Left ventricle myocardium superior (tissue), 1 donor: ENCODE measurements at places on chromosomes 5 and 9. TPM values are rescaled to one million over a fixed set of nuclear protein-coding genes. Genes with fewer than 3 reads are reported as not detected.

DNA sequence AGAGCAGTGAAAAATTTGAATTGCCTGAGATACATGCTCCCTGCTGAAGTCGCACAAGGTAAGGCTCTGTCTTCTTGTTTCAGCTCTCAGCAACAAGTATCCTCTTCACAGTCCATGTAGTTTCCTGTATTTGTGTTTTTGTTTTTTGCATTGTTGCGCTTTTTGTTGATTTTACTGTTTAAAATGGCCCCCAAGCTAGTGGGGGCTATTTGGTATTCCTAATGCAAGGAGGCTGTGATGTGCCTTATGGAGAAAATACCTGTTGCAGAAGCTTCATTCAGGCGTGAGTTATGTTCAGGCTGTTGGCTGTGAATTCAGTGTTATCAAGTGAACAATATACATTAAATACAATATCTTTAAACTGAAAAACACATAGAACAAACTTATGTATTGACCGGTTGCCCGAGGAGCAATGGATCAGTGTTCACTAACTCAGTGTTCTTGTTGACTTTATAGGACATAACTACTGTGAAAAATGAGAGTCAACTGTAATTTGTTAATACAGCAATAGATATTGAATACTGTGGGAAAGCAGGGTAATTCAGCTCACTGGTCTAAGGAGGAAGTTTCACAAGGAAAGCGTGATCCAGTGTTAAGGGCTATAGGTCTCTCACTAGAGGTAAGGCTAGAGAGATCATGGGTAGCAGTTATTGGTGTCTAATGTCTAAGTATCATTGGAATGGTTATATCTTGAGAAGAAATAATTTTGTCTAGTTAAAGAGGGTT, 150.5 kb downstream of the GCNT1 start:
- DNase-seq, result no peak

DNA sequence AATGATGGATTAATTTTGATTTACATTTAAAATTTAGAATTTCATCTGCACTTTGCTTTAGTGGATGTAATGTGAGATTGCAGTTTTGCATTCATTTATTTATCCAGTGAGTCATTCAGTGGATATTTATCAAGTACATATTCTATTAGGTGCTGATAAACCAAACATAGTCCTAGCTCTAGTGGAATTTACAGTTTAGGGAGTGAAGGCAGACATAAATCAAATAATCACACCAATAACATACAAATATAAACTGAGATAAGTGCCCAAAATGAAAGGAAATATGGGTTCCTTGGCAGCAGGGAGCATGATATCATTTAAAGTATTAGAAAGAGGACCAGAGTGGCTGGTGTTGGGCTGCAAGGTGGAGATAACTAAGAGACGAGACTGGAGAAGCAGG, 14.7 kb upstream of the NIPBL start:
- no peak for DNase-seq

- peak; percentile 10 for DNase-seq
Observed at GRCh38 chr5:33049842-33050241, 338.7 kb downstream of the NPR3 start.

GRCh38 chr5:77620405-77620804, 18.1 kb downstream of the OTP start:
- no peak for DNase-seq

GRCh38 chr5:27381686-27382085, 343.3 kb upstream of the CDH9 start:
- no peak for DNase-seq

DNA sequence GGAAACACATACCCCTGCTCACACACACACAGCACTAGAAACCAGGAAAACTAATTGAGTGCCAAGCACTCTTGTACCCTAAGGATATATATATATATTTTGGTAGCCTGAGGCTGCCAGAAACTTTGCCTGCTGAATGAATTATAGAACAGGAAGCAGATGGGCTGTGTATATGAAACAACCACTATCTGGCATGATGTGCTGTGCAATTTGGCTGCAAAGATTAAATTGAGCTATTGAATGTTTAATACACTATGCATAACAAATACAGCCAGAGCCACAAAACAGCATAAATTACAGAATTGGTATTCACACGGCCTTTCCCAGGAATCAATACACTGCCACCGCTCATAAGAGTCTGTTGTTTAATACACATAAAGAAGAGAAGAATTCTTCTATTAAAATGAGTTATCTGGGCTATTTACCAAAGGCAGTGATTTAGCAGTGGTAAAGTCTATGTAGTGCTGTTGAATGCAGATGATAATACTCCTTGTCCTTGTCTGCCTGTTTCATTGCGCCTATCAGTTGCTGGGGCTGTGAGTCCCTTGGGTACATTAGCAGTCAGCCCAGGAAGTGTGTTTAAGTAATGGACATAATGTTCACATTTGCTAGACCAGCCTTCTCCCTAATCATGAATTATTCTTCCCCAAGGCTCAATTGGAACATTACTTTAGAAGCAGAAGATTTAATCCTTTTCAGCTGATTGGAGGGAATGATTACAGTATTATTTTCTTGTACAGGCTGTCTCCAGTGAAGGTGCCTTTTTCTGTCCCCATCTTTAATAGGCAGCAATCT, 294.3 kb downstream of the TLE1 start:
- DNase-seq, result no peak

CYLC2 gene
- not detected for total RNA-seq

FREM1 gene
- 2.7 TPM for total RNA-seq

FGF1 gene
- 43.6 TPM for total RNA-seq
